SK-MEL-5 (cell line): ENCODE measurements at places on chromosomes 7 and 10.

- DNase-seq, result no peak
These were observed 60.4 kb upstream of the NPVF start for GRCh38 chr7:25288556-25289307.

DNA sequence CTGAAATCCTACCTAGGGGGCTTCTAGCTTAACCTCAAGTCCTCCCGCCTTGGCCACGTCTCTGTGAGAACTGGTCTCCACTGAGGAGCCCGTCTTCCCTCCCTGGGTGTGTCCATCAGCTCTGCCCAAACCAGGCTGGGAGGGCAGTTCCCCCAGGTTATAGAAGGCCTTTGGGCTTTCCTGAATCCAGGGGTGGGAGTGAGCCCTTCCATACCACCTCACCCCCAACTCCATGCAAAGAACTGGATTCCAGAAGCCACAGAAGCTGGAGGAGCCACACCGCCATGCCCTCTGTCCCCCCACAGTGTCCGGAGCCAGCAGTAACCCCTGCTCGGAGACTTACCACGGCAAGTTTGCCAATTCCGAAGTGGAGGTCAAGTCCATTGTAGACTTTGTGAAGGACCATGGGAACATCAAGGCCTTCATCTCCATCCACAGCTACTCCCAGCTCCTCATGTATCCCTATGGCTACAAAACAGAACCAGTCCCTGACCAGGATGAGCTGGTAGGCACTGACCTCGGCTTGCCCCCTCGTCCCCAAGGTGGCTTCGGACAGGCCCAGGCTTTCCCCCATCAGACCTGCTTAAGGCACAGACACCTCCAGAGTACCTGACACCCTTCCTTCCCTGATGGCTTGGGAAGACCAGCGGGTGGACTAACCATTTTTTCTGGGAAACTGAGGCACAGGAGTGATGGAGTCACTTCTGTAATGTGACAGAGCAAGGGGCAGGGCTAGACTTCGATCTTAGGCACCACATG is 4.7 kb downstream of the CPA1 start:
- no peak for DNase-seq

DNA sequence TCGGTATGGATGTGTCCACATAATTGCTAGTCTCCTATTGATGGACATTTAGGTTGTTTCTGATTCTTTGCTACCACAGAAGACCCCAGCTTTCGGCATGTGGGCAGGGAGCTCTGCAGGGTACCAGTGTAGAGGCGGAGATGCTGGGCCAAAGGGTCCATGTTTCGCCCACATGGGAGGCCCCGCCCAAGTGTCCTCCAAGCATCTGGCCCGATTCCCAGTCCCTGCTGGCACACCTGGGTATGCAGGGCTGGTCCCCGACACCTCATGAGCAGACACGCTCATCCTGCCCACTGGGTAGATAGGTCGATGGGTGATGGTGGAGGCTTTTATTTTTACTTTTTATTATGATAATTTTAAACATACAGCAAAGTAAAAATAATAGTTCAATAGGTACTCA is 19.4 kb upstream of the TBRG4 start:
- DNase-seq, result no peak

DNA sequence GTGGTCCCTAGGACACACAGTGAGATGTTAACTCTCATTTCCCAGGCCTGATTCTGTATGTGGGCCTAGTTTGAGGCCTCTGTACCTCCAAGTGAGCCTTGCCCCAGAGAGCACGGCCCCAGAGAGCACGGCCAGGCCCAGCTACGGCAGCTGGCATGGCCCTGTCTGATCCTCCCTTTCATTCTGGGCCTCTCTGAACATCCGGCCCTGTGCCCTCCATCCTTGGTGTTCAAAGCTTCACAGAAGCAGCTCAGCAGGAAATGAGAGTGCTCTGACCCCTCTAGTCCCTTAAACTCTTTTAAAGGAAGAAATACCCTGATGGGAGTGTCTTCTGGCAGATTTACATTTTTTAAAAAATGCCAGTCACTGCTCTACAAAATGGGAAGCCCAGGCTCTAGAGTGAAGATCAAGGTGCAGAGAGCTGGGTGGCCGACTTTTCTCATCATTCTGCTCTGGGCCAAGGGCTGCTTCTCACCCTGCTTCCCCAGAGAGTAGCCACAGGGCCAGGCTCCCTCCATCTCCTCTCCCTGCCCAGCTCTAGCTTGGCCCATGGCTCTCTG is 171.9 kb downstream of the RPS24 start:
- DNase-seq, result no peak

DNA sequence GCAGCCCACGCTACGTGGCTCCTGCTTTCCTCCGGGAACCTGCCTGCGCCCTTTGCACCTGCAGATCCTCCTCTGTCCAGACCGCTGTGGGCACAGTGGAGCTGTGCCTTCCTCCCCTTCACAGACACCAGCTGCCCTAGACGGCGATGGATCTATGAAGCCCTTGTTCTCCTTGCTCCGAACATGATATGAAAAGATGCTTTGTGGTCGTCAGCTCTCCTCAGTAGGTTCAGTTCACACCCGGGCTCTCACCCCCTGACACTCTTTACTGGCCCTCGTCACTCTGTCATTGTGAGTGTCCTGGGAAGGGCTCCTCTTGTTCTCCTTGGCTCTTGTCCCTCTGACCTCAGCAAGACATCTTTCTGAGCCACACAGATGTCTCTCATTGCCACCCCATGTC is 4.2 kb downstream of the ZNF488 start:
- peak; percentile 37 for DNase-seq

- DNase-seq, result no peak
These were observed 20.7 kb upstream of the VIPR2 start for GRCh38 chr7:159165352-159165751.

GRCh38 chr10:91046869-91047268 is 126.0 kb upstream of the ANKRD1 start:
- no peak for DNase-seq
